H9 (cell line): ENCODE measurements at places on chromosomes 4 and X. TPM values are rescaled to one million over a fixed set of nuclear protein-coding genes. Genes with fewer than 3 reads are reported as not detected.

The FSTL5 gene
- not detected in 2 replicates for total RNA-seq

The PIR gene
- total RNA-seq, result 25.1 and 29.7 TPM in 2 replicates

The REPS2 gene
- total RNA-seq, result 3.7 and 4.7 TPM in 2 replicates

The GIMD1 gene
- not detected in 2 replicates for total RNA-seq

The SLC35A2 gene
- total RNA-seq, result 29.1 and 32.9 TPM in 2 replicates

The EVC2 gene
- total RNA-seq, result 7.1 and 7.8 TPM in 2 replicates

The FAM47A gene
- total RNA-seq, result not detected in 2 replicates

The PABPC1L2A gene
- total RNA-seq, result 0.35 and 0.52 TPM in 2 replicates

The RHOXF2B gene
- not detected in 2 replicates for total RNA-seq

The CT45A1 gene
- not detected in 2 replicates for total RNA-seq

The TDO2 gene
- not detected in 2 replicates for total RNA-seq

The FGF13 gene
- total RNA-seq, result 16.3 and 17.1 TPM in 2 replicates

The CENPVL1 gene
- total RNA-seq, result 2.8 TPM in 2 replicates

The GPC3 gene
- 106 and 108 TPM in 2 replicates for total RNA-seq

The PDGFRA gene
- 6.6 and 6.8 TPM in 2 replicates for total RNA-seq

The ATP11C gene
- total RNA-seq, result 26.4 and 28.4 TPM in 2 replicates
